ENCODE measurements at places on chromosomes 6 and 20.
A peak's percentile ranks its signal among the peaks of the same experiment; 100 is the strongest.

GRCh38 chr6:912871-913835 lies 220.2 kb upstream of the EXOC2 start:
- DNase-seq = no peak

DNA sequence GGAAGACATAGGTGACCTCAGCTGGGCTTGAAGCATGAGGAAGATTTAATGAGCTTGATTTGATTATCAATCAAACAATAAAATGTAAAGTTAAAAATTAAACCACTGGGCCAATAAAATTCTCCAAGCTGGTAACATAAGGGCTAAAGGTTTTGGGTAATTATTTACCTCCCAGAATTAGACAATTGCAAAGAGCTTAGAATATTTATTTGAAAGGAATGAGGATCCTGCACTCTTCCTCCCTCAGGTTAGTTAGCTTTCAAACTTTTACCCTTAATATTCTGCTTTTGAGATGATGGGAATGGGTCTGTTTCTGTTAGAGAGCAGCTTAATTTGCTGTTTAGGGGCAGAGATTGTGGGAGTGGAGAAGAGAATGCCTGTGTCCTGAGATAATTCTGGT lies at the start of gene SLC17A4:
Gene SLC17A4, plus strand, starts transcription at position 208 of the 400 bp plus-strand sequence. CDS start 7,221 bp downstream, outside the sequence.
- DNase-seq = no peak

DNA sequence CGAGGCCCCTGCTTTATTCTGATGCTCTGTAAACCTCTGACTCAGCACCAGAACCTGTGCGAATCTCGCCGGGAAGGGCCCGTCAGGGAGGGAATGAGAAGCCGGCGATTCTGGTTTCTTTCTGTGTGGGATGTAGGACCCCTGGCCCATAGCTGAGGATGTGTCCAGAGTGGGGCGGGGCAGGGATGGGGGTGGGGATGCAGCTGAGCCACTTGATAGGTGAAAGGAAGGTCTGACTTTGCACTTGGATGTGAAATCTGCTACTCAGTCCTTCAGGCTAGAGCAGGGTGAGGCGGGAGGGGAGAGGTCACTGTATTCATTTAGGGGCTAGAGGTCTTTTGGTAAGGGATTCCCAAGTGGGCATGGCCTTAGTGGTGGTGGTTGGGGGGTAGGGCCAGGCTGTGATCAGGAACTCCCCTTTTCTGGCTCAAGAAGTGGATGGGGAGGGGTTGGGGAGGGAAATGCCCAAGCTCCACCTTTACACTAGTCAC lies 2.3 kb downstream of the TOX2 start:
- DNase-seq = no peak

DNA sequence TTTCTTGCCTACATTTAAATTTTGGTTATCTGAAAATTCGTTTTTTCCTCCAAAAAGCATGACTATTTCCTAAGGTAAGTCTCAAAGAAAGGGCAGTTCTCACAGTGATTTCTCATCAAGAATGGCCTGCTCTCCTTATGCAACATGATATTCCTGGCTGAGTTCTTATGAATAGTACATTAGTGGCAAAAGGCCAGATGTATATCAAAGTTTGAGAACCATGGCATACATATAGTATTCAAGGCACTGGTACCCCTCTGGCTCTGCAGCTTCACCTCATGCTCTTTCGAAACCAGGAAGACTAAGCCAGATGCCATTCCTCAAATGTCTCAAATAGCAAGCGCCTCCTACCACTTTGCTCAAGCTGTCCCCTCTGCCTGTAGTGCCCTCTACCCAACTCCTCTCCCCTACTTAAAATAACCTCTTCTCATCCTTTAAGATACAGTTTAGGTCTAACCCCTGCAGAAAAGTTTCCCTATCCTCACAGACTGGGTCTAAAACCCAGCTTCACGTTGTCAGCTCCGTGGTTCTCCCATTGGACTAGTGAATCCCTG lies 280.3 kb downstream of the HACE1 start:
- no peak for DNase-seq

- DNase-seq = peak; percentile 74
These were observed at the start of gene ZNF341 for GRCh38 chr20:33731693-33732165. Gene ZNF341 (plus strand): TSS chr20:33731996. CDS start chr20:33732022, 26 bp downstream.
